ENCODE measurements at places on chromosomes 1 and 21.

DNA sequence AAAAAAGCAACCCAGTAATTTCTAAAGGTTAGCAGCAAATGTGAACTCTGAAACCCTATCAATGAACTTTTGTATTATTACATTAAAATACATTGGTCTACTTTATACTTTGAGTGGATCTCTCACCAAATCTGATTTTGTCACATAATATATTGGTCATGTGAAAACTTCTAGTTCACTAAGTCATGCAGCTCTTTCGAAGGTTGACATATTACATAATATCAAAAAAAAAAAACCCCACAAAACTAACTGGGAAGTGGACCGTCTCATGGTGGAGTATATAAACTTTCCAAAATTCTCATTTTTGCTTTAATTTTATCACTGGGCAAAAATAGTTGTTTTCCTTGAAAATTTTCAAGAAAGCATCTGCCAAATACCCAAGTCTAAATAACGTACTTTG lies 50.4 kb downstream of the GATAD2B start:
- no peak for DNase-seq

DNA sequence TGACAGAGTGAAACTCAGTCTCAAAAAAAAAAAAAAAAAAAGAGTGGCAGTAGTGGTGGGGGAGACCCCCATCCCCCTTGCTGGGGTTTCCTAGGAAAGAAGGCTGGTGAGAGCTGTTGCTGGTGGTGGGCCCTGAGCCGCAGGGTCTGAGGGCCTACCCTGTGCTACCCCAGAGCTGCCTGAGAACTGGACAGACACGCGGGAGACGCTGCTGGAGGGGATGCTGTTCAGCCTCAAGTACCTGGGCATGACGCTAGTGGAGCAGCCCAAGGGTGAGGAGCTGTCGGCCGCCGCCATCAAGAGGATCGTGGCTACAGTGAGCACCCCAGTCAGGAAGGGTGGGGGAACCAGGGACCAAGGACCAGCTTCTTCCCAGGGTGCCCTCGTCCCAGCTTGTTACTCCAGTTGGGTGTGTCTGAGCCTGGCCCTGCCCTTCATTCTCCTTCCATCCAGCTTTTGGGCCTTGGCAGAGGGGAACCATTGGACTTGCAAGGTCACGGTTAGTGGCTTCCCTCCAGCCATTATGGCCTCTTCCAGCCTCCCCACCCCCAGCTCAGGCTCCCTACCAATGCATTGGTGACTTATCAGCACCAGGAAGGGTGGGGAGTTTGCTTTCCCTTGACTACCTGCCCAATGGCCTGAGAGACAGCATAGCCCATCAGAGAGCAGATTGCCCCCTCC lies 10.5 kb downstream of the LDLRAP1 start:
- DNase-seq, result no peak

GRCh38 chr1:241639623-241640148 lies 483 bp downstream of the CHML start:
- DNase-seq, result no peak

GRCh38 chr21:36159356-36159921 lies 2.8 kb downstream of the DOP1B start:
- no peak for DNase-seq

DNA sequence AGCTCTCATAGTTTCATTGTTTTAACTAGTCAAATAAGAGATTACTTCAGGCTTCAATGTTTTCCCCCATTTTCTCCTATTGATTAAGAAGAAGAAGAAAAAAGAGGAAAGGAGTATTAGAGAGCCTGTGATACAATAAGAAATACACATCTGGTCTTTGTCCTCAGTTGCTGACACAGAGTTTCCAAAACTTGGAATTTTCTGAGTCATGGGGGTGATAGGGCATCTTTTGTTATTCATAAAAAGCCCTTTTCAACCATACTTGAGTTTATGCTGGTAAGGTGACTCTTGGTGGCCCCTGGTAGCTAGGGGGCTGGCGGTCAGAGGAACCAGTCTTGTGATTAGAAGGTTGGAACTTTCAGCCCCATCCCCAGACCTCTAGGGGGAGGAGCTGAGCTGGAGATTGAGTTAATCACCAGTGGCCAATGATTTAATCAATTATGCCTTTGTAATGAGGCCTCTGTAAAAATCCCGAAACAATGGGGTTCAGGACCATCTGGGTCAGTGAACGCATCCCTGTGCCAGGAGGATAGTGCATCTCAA lies 28.9 kb upstream of the KLF18 start:
- no peak for DNase-seq

GRCh38 chr1:83698644-83699043 lies 300.3 kb downstream of the TTLL7 start:
- no peak for DNase-seq

DNA sequence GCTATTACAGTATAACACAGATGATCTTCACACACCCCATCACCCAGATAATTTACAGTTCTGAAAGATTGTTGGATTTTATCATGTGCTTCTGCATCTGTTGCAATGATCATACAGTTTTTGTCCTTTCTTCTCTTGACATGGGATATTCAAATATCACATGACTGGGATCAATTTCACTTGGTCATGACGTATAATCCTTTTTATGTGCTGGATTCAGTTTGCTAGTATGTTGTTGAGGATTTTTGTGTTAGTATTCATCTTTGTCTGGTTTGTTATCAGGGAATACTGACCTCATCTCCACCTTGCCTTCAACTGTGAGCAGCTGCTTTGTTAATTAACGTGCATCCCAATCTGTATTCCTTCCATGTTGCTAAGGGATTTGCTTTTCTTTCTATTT lies 44.7 kb upstream of the DISC1 start:
- no peak for DNase-seq

DNA sequence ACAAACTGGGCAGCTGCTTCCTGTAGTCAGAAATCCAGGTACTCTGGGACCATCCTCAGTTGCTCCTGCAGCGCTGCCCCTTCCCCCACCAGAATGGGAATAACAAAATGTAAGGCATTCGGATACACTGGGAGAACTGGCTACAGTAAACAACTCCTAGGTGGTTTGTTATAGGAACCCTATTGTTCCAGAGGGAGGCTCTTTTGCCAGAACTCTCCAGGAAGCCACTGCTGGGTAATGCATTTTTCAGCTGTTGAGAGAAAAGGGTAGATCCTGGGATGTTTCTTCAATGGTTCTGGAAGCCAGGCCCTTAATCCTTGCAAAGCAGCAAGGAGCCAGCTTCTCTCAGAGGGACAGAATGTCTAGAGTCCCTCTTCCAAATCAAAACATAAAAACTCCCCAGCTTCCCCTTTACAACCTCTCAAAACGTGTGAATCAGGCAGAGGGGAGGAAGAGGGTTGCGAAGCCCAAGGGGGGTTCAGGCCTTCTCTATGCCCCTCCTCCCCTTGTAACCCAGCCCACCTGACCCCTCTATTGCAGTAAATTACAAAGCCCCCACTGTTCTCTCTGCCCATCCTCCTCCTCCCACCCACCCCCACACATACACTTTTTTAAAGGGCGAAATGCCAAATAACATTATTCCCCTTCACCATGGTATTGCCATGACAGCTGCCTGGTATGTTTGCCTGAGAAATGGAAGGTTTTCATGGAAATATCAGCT lies 29.1 kb downstream of the PLPP3 start:
- DNase-seq, result no peak

- DNase-seq, result no peak
Observed at GRCh38 chr1:185546029-185546428, 188.2 kb upstream of the HMCN1 start.

DNA sequence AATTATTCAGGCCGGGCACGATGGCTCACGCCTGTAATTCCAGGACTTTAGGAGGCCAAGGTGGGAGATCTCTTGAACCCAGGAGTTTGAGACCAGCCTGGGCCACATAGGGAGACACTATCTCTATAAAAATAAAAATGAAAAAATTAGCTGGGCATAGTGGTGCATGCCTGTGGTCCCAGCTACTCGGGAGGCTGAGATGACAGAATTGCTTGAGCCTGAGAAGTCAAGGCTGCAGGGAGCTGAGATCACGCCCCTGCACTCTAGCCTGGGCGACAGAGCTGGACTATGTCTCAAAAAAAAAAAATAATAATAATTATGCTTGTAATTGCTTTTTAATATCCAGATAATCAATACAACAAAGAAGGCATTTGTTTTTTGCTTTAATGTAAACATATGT lies 91.3 kb downstream of the RIPK4 start:
- no peak for DNase-seq

DNA sequence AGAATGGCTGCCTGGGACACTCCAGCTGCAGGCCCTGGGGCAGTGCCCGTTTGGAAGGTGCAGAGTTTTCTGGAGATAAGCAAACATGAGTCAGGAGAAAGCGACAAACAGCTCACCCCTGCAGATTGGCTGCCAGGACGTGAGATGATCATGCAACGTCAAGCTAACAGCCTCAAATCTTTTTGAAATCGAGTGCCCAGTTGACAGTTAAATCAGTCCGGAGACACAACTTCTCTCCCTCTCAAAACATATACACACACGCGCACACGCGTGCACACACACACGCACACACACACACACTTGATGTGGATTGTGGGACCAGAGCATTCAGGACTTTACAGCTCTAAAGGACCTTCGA lies 49.4 kb downstream of the TENT5C start:
- no peak for DNase-seq

DNA sequence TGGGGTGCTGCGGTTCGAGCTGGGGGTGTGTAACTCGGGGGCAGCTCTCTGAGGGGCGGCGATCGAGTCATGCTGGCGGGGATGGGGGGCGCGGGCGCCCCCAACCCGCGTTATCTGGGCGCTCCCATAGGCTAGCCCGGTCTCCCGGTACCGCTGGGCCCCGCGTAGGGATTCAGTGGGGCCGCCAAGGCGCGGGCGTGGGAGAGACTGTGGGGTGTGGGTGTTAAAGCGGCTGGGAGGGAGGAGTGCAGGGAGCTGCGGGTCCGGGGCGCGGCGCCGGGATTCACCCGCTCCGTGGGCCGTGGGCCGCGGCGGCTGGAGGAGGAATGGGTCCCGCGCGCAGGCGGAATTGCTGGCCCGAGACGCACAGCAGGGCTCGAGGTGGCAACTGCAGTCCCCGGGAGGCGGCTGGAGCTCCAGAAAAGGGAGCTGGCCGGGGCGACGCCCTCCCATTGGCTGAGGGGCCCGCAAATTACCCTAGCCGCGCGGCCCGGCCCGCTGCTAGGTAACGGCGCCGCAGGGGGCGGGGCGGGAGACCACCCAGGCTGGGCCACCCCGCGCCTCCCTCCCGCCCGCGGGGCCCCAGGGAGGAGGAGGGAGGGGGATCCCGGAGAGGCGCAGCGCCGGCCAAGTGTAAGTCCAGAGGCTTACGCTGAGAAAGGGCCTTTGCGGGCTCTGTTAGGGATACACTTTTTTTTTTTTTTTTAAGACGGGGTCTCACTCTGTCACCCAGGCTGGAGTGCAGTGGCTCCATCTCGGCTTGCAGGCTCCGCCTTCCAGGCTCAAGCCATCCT lies at the start of gene PTCH2:
Gene PTCH2 (minus strand): TSS at position 392 of the 794 bp plus-strand sequence. CDS start 321 bp downstream, at position 71.
- DNase-seq, result no peak

GRCh38 chr1:173476665-173477285 lies 360 bp upstream of the PRDX6 start:
- DNase-seq, result no peak

DNA sequence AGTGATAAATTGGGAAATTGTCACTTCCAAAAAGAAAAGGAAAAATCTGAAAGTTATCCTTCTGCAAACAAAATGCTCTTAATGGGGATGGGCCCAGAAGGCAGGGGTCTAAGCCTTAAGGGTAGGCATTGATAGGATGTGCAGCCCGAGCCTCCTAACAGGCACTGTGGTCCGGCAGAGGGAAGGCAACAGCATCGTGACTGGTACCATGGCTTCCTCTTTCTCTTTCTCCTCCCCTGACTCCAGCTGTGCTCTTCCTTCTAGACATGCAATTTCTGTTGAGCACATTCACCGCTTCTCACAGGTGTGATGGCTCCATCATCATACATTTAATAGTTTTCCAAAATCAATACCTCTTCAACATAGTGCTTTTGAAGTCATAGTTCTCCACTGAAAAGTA lies 91.5 kb downstream of the SELENOF start:
- no peak for DNase-seq

GRCh38 chr1:2143814-2144500 lies 50.6 kb downstream of the FAAP20 start:
- DNase-seq, result no peak

GRCh38 chr1:23282957-23283356 lies 61.1 kb downstream of the HNRNPR start:
- DNase-seq, result no peak

GRCh38 chr1:97784661-97785060 lies 136.2 kb downstream of the DPYD start:
- no peak for DNase-seq

DNA sequence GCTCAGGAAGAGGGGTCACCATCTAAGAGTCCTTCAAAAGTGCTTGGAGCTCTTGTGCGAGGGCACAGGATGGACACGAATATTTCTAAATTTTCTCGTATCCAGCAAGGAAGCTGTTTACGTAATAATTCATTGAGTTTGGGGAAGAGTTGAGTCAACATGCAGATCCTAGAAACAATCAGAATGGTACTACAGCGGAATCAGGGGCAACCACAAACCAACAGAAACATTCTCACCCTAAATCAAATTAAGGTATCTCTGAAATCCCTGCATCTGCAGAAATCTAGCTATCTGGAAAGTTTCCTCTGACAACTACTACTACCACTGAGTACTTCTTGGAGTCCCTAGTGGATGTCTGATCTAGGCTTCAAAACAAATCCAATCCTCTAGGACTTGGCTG lies 352.4 kb downstream of the LTN1 start:
- no peak for DNase-seq

DNA sequence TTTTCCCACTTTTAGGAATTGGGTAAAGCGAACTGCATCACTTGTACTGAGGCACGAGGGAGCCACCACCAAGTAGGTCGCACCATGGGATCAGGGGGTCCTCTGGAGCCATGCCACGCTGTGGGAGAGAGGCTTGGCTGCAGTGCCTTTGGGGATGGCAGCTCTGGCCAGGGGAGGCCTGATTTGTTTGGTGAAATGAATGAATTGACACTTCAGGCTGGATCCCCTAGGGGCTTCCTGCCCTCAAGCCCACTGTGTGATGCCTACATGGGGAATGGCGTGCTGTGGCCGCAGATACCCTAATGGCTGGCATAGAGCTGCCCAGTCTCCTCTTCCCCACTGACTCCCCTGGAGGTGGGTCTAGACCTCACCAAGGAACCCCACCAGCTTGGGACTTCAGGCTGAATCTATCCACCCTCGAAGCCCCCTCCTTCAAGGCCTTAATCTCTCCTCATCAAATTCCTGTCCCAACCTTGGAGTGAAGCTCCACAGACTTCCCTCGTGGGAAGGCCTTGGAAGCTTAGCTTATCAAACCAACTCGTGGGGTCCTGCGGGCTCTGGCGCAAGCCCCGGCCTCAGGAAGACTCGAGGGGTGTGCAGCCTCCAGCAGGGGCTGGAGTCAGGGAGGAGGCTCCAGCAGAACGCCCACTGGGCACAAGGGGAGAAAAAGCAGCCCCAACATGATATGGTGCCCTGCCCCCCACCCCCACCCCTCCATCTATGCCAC lies 64.6 kb downstream of the VWA5B1 start:
- no peak for DNase-seq
